A549 treated with CpdA at 1 μM for 4 hours (cell line): ENCODE measurements at places on chromosomes 2 and 18. TPM values are rescaled to one million over a fixed set of nuclear protein-coding genes. Genes with fewer than 3 reads are reported as not detected.

Gene RMND5A
- total RNA-seq = 21.7 to 25.8 TPM (median 23.3 TPM) in 5 replicates

Gene HOXD8
- 4.5 to 6.6 TPM (median 5.4 TPM) in 5 replicates for total RNA-seq

Gene GALNT3
- total RNA-seq = not detected in 5 replicates

Gene MALL
- total RNA-seq = 130 to 155 TPM (median 137 TPM) in 5 replicates

Gene NEURL3
- 1.3 to 2.9 TPM (median 1.7 TPM) in 5 replicates for total RNA-seq

Gene DSC3
- total RNA-seq = 1.3 to 2.1 TPM (median 1.8 TPM) in 5 replicates

Gene ODC1
- 133 to 155 TPM (median 139 TPM) in 5 replicates for total RNA-seq

Gene INPP5D
- 0.49 to 1.1 TPM (median 0.75 TPM) in 5 replicates for total RNA-seq

Gene HRH4
- 0.01 TPM in 1 of 5 replicates, not detected in the others for total RNA-seq

Gene CDK5R2
- total RNA-seq = 0.89 to 3.2 TPM (median 2.2 TPM) in 5 replicates

Gene RTP5
- total RNA-seq = not detected in 5 replicates

Gene NMUR1
- 0.01 to 0.05 TPM in 2 of 5 replicates, not detected in the others for total RNA-seq

Gene LYG1
- total RNA-seq = 1.3 to 2.0 TPM (median 1.6 TPM) in 5 replicates

Gene PPP1R7
- total RNA-seq = 58.3 to 73.5 TPM (median 61.4 TPM) in 5 replicates

Gene LHCGR
- not detected in 5 replicates for total RNA-seq

Gene RAB11FIP5
- 32.2 to 37.7 TPM (median 35.7 TPM) in 5 replicates for total RNA-seq

Gene CRYGC
- not detected in 5 replicates for total RNA-seq

Gene DYSF
- total RNA-seq = 0.73 to 0.94 TPM (median 0.81 TPM) in 5 replicates

Gene ONECUT2
- 0.35 to 0.67 TPM (median 0.41 TPM) in 5 replicates for total RNA-seq

Gene SAG
- total RNA-seq = not detected in 5 replicates

Gene UGT1A5
- not detected in 5 replicates for total RNA-seq

Gene WIPF1
- 12.8 to 23.4 TPM (median 19.3 TPM) in 5 replicates for total RNA-seq

Gene MTCL1
- 50.9 to 62.0 TPM (median 55.8 TPM) in 5 replicates for total RNA-seq

Gene KHK
- total RNA-seq = 8.7 to 12.4 TPM (median 8.8 TPM) in 5 replicates

Gene ANKRD44
- 1.1 to 2.2 TPM (median 1.5 TPM) in 5 replicates for total RNA-seq

Gene ZBTB7C
- total RNA-seq = 0.03 to 0.10 TPM (median 0.06 TPM) in 5 replicates

Gene PSD4
- total RNA-seq = 9.3 to 13.0 TPM (median 10.4 TPM) in 5 replicates

Gene HNMT
- total RNA-seq = 0.38 to 1.8 TPM (median 0.68 TPM) in 5 replicates

Gene COLEC12
- 0.03 to 0.07 TPM (median 0.06 TPM) in 3 of 5 replicates, not detected in the others for total RNA-seq

Gene CTIF
- total RNA-seq = 12.2 to 18.5 TPM (median 12.9 TPM) in 5 replicates

Gene TMEM178A
- 0.06 to 0.14 TPM in 2 of 5 replicates, not detected in the others for total RNA-seq

Gene IL37
- not detected in 5 replicates for total RNA-seq

Gene C2orf81
- 2.8 to 4.7 TPM (median 3.5 TPM) in 5 replicates for total RNA-seq

Gene CFC1
- not detected in 5 replicates for total RNA-seq

Gene SLC4A5
- 0.14 to 0.40 TPM (median 0.21 TPM) in 5 replicates for total RNA-seq

Gene ZC3H6
- total RNA-seq = 0.33 to 0.59 TPM (median 0.44 TPM) in 5 replicates

Gene MC4R
- total RNA-seq = not detected in 5 replicates

Gene UCN
- total RNA-seq = 0.96 to 2.3 TPM (median 1.5 TPM) in 5 replicates

Gene IHH
- total RNA-seq = 0.09 to 0.21 TPM (median 0.13 TPM) in 4 of 5 replicates, not detected in the other

Gene SERPINB4
- 0.16 to 0.26 TPM (median 0.20 TPM) in 5 replicates for total RNA-seq

Gene BAZ2B
- 7.5 to 17.1 TPM (median 10.7 TPM) in 5 replicates for total RNA-seq

Gene KCNK3
- total RNA-seq = 0.84 to 1.5 TPM (median 1.2 TPM) in 5 replicates

Gene LRP1B
- 0.02 TPM in 1 of 5 replicates, not detected in the others for total RNA-seq

Gene AQP12B
- total RNA-seq = not detected in 5 replicates

Gene SNED1
- total RNA-seq = 0.42 to 0.72 TPM (median 0.58 TPM) in 5 replicates

Gene PIEZO2
- 0.41 to 0.79 TPM (median 0.58 TPM) in 5 replicates for total RNA-seq

Gene LIMS4
- total RNA-seq = 0.56 to 0.88 TPM (median 0.74 TPM) in 5 replicates

Gene WNT10A
- 0.06 to 0.24 TPM (median 0.10 TPM) in 4 of 5 replicates, not detected in the other for total RNA-seq

Gene DNMT3A
- total RNA-seq = 6.1 to 8.4 TPM (median 8.3 TPM) in 5 replicates

Gene AKAIN1
- not detected in 5 replicates for total RNA-seq

Gene SKA1
- 11.9 to 17.1 TPM (median 12.4 TPM) in 5 replicates for total RNA-seq

Gene PPP4R1
- 40.3 to 49.9 TPM (median 41.6 TPM) in 5 replicates for total RNA-seq
